Right atrium auricular region (tissue), 2 donors: ENCODE measurements at places on chromosomes 12 and 14.

DNA sequence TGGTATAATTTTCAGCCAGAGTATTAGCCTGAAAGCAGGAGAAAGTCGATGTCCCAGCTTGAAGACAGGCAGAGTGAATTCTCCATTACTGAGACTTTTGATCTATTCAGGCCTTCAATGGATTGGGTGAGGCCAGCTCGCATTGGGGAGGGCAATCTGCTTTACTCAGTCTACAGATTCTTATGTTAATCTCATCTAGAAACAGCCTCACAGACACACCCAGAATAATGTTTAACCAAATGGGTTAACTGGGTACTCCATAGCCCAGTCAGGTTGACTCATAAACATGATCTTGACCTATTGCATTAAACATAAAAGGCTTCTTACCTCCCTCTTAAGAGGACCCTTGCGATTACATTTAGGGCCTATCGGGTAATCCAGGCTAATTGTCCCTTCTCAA is 118.0 kb downstream of the KTN1 start:
- DNase-seq, result no peak

GRCh38 chr12:39368891-39369290 is 74.0 kb downstream of the KIF21A start:
- DNase-seq, result no peak

- no peak for DNase-seq
Observed at GRCh38 chr14:79354336-79354735, 857.0 kb downstream of the DIO2 start.

DNA sequence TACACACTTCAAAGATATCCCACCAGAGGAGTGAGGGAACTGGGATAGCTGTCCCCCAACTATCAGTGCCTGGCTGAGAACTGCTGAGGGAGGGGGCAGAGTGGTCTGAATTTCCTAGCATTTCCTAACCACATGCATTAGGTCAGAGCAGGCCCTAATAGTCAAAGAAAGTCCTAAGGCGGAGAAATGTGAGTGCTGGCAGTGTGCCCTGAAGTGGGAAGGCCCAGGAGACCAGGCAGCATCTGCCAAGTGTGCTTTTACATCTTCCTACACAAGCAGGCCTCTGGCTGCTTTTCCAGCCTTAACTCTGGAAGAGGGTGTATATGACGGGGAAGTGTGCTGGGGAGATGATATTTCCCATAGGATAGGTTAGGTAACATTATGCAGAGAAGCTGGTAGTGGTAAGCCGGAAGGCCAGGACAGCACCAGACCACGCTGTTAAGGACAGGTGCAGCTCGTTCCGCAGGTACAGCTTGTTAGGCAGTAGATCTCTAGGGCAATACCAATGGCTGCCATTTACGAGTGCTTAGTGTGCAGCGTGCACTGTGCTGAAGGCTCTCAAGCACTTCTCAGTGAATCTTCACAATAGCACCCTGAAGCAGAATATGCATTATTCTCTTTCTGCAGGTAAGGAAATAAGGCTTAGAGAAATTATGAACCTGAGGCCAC is 9.1 kb upstream of the CCDC198 start:
- no peak for DNase-seq

GRCh38 chr14:23402296-23403138 is 5.6 kb downstream of the MYH6 start:
- no peak for DNase-seq

DNA sequence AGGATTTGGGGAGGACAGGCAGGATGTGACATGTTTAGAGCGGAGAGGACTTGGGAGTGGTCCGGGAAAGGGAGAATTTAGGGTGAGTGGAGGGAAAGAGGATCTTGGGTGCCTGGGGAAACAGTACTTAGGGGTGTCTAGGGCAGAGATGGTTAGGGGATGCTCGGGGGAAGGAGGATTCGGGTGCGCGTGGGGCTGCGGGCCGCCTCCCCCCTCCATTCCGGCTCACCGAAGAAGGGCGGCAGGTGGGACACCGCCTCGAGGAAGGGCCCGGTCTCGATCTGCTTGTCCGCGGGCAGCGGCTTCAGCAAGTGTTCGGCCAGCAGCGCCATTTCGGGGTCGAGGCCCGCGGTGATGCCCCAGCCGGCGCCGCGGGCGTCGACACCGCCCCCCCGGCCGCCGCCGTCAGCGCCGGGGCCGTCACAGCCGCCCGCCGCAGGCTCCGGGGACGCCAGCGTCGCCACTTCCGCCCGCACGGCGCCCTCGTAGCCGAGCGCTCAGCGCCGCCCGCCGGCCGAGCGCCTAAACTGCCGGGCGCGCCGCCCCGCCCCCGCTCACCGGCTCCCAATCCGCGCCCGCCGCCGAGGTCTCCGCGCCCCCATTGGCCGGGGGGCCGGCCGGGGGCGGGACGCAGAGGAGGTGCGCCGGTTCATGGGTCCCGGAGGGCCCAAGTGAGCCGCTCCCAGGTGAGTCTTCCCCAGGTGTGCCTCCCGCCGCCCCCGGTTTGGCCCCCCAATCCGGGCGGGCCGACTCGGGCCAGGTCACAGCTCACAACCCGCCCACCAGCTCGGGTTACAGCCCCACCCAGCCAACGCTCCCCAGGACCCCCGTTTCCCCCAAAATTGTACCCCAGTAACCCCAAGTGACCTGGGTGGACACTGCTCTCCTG is at the start of gene GLTP:
GLTP (minus strand) TSS at position 499 of the 889 bp plus-strand sequence; CDS start at position 332, 167 bp downstream.
- peak; percentile 60 for DNase-seq

- no peak for DNase-seq
Observed at GRCh38 chr12:132158677-132159554, 14.7 kb downstream of the NOC4L start.

GRCh38 chr12:75747572-75748021 is 236.2 kb upstream of the KRR1 start:
- no peak for DNase-seq

DNA sequence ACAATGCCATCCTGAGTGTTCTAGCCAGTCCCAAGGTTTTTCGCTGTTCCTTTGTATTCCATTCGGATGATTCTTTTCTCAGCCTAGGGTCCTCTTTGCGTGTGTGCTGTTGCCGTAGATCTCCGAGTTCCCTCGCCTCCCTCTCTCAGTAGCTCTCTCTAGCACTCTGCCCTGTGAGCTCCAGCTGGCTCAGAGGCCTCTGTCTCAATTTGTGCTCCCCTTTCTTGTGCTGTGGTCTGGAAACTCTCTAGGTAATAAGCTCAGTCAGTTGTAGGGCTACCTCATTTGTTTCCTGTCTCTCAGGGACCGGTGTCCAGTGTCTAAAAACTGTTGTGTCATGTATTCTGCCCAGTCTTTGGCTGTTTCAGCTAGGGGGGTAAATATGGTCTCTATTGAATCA is 179.3 kb downstream of the PCNX1 start:
- DNase-seq, result no peak

- no peak for DNase-seq
Observed at GRCh38 chr14:24895243-24895583, 154.7 kb downstream of the STXBP6 start.

- DNase-seq, result no peak
Observed at GRCh38 chr14:51482102-51482501, 169.6 kb upstream of the FRMD6 start.

DNA sequence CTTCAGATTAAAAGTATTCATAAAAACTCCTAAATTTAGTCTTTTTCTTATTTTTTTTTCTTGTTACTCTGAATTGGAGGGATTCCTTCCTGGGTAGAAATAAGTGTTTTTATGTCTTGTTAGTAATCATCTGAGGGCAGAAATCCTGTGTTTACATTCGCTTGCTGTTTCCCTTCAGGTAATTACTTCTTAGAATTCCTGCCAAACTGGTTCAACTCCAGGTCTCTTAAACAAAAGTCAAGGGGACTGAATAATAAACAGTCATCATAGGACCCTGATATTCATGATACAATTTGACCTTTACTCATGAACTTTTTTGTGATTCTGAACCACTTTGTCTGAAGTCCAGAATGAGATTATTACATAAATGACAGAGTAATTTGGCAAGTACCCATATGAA is 843.9 kb downstream of the FLRT2 start:
- DNase-seq, result no peak

DNA sequence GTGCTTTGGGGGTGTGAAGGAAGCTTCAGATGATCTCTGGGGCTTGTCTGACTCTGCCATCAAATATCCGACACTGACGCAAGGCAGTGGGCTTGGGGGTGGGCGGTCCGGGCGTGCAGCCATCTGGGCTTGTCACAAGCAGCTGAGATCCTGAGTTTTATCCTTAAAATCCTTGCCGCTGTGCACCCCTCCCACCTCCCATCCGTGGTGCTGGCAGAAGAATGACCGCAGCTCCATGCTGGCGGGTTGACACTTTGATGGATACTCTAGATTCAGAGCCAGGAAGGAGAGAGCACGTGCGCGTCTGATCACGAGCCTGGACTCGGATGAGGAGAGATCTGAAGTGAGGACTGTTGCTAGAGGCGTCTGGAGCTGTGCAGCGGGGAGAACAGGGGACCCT is 3.0 kb downstream of the ZFYVE21 start:
- DNase-seq, result no peak

- DNase-seq, result no peak
Observed at GRCh38 chr12:127629066-127629820, 637.7 kb upstream of the TMEM132C start.

- DNase-seq, result no peak
Observed at GRCh38 chr12:75271576-75271975, 58.5 kb downstream of the CAPS2 start.

DNA sequence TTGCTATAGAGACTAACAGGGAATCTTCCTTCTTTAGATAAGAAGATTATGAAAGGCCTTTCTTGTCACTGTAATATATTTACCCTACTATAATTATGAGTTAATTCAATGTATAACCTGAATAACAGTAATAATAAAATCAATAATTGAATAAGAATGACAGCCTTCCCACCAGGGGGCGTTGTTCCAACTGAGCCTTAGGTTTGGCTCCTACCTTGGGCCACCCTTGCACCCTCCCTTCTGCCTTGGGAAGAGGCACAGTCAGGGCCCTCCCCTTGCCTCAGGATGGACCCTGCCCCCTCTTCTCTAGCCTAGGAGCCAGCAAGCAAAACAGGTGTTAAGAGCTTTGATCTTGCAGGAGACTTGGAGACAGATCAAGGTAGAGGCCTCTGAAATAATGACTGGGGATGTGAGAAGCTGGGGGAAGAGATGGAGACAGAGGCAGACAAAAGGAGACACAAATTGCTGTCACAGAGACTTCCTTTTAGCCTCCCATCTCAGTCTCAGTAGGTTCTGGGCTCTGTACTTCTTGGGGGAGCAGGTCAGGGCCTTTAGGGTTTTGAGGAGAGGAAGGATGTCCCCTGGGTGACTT is 40.1 kb upstream of the CISTR start:
- DNase-seq, result no peak

DNA sequence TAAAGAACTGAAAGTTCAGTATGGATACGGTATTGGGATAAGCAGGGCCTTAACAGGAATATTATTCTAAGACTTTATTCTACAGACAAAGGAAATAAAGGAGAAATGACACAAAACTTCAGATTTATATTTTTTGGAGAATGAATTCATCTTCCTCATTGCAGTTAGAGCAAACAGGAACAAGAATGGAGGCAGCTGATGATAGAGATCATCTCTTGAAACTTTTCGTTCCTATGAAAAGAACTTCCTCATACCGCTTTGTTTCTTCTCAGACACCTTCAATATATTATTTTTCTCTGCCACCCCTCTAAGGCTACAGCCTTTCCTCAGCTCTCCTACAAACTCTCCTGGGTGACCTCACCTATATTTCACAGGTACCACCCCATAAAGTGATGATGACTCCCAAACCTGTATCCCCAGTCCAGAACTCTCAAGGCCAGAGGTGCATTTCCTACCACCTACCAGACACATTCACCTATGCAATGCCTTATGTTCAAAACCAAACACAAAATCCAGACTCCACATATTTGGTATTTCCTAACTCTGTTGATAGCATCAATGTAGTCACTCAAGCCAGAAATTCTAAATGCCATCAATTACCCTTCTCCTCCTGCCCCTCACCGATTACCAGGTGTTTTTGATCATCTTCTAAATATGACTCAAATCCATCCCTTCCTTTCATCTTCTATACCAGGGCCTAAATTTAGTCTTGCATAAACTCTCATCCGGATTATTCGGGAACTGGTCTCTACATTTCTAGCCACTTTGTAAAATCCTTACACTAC is 7.4 kb downstream of the MAP4K5 start:
- DNase-seq, result no peak

- no peak for DNase-seq
Observed at GRCh38 chr14:104230119-104230815, 91.9 kb downstream of the KIF26A start.

DNA sequence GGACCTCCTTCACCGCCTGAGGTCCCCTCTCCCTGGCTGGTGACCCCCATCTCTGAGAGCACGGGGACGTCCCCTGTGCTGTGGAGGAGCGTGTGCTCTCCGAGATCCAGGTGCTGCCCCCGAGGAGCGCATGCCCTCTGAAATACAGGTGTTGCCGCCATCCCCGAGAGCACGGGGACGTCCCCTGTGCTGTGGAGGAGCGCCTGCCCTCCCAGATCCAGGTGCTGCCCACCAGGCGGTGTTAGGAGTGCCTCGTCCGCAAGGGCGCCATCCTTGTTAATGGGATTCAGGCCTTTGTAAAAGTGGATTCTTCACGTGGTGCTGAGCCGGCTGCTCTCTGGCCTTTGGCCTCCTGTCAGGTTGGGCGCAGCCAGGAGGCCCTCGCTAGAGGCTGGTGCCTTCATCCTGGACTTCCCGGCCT is 10.1 kb downstream of the NOC4L start:
- no peak for DNase-seq

DNA sequence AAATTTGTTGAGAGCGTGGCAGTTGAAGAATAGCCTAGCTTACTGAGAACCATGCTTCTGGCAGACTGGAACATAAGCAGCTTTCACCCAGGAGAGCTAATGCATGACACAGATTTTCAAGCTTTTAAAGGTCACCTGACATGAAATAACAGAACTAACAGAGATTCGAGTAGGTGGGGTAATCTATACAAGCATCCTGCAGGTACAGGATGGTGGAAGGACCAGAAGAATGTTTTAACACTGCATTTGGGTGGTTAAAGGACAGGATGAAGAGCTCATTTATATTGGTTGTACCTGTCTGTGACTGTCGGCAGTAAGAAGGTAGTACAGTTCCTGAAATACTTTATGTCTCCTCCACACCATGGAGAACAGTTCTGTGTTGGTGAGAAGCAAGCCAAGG is 8.9 kb downstream of the PELI2 start:
- no peak for DNase-seq

DNA sequence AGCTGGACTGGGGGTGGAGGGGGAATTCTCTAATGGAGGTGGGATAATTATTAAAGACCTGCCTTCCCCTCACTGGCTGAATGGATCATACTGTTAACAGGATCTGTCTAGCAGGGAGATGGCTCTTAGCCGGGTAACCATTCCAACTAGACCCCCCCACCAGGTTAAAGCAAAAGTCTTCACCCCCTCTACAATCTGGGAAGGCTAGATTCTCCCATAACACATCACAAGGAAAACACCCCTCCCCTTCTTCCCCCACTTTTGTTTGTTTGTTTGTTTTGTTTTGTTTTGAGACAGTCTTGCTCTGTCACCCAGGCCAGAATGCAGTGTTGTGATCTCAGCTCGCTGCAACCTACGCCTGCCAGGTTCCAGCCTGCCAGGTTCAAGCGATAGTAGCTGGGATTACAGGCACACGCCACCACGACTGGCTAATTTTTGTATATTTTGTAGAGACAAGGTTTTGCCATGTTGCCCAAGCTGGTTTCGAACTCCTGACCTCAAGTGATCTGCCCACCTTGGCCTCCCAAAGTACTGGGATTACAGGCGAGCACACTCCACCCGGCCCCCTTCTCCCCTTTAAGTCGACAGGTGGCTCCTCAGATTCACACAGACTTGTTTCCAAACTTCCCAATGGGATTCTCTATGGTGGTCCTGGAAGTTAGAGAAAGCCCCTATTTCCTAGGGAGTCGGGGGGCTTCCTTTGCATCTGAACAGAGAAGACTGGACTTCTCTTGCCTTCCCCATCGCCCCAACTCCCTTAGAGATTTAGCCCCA is 3.5 kb upstream of the BAZ2A start:
- DNase-seq, result no peak

GRCh38 chr12:124964836-124965462 is 24.0 kb downstream of the DHX37 start:
- DNase-seq, result no peak
